ENCODE measurements at places on chromosomes 5 and 9. TPM values are rescaled to one million over a fixed set of nuclear protein-coding genes. Genes with fewer than 3 reads are reported as not detected.

SLC6A19 gene
- total RNA-seq: not detected

SLC34A3 gene
- 0.65 TPM for total RNA-seq

FXN gene
- total RNA-seq: 13.5 TPM

- DNase-seq: no peak
Measured at GRCh38 chr9:134791009-134791408, 89.6 kb upstream of the FCN2 start.

DNA sequence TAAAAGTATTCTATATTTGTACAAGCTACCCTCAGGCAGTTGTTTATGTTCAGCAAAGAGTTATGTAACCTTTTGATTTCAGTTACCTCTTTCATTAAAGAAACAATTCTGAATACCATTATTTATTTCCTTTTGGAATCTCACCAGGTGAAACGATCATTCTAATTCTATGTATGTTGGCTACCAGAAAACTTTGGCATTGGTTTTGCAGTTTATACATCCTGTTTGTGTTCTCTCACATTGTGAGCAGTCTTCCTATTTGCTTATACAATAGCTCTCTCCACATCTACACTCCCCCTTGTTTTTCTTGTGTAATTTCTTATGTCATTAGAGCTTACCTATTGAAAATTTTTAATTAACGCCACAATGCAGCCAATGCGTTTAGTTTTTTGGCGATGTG, 276.0 kb upstream of the MPDZ start:
- DNase-seq: no peak

DNA sequence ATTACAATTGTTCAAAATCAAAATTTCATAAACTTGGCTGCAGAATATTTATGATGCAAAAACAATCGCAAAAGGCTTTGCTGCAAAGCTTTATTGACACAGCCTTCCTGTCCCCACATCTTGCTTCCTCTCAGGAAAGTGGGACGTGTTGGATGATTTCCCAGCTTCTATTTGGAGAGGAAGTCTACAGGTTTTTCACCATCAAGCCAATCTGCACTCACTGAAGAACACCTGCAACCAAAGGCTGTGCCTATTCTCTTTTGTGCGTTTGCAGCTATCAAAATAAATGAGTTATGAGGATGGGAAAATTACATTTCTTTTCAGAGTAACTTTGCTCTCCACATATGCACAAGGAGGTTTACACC, 214.4 kb downstream of the PLK2 start:
- DNase-seq: no peak
